ENCODE measurements at places on chromosomes 2 and 18. TPM values are rescaled to one million over a fixed set of nuclear protein-coding genes. Genes with fewer than 3 reads are reported as not detected.

The MFSD2B gene
- not detected for total RNA-seq

DNA sequence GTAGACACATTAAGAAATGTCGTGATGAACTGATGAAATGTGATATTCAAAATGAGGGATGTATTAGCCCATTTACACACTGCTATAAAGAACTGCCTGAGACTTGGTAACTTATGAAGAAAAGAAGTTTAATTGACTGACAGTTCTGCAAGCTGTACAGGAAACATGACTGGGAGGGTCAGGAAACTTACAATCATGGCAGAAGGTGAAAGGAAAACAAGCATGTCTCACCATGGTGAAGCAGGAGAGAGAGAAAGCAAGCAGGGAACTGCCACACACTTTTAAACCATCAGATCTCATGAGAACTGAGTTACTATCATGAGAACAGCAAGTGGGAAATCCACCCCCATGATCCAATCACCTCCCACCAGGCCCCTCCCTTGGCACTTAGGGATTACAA is 1010.8 kb upstream of the CELF4 start:
- DNase-seq: no peak
- H3K27ac ChIP-seq: no peak overlapping the region
- no peaks in the 10 kb centered on the region for H3K36me3 ChIP-seq
- H3K4me1 ChIP-seq: no peaks in the 10 kb centered on the region
- H3K4me3 ChIP-seq: no peak overlapping the region

The SLC23A3 gene
- total RNA-seq: not detected

DNA sequence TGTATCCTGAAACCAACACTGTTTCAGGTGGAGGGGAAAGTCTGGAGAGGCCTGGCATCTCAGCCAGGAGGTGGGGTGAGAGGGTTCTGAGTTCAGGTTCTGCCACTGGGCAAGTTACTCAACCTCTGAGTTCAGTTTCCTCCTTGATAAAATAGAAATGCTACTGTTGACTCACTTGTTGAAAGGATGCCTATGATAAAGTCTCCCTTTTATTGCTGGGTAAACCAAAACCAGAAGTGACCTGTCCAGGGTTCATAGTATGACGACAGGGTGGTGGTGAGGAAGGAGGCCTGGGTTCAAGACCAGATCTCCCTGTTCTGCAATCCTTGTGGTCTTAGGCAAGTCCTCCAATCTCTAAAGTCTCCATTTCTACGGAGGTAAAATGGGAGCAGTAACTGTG is 232.7 kb downstream of the PRKCE start:
- no peaks in the 10 kb centered on the region for H3K36me3 ChIP-seq
- no peak overlapping the region for H3K4me3 ChIP-seq
- H3K27ac ChIP-seq: no peak overlapping the region
- DNase-seq: no peak
- no peaks in the 10 kb centered on the region for H3K4me1 ChIP-seq

The RAD51AP2 gene
- not detected for total RNA-seq

- peaks cover 80% of the 10 kb centered on the region for H3K36me3 ChIP-seq
- no peak overlapping the region for H3K27ac ChIP-seq
- no peak for DNase-seq
- H3K4me1 ChIP-seq: peaks cover 10% of the 10 kb centered on the region
- H3K27me3 ChIP-seq: no peaks in the 10 kb centered on the region
Measured at GRCh38 chr2:218583983-218584850, 15.6 kb downstream of the CNOT9 start.

The ZNF512 gene
- total RNA-seq: 35.2 TPM

DNA sequence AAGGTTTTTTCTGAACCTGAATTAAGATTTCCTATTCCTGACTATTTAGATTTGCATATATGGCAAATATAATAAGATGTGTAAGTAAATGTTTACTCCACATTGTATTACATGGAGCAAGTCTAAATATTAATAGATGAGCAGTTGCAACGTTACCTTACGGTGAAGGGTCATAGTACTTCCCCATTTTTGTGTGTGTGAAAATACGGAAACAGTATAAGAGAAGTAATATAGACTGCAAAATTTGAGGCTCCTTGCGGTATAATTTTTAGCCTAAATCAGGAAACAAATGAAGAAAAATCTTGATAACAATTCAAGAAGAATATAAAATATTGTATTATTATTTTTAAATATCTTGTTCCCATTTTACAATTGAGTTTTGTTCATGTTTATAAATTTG is 434.2 kb downstream of the GRB14 start:
- DNase-seq: no peak
- H3K4me1 ChIP-seq: no peaks in the 10 kb centered on the region
- no peaks in the 10 kb centered on the region for H3K36me3 ChIP-seq
- H3K4me3 ChIP-seq: no peak overlapping the region
- H3K27me3 ChIP-seq: no peaks in the 10 kb centered on the region

- H3K27ac ChIP-seq: no peak overlapping the region
- no peaks in the 10 kb centered on the region for H3K36me3 ChIP-seq
- H3K4me1 ChIP-seq: peaks cover 12% of the 10 kb centered on the region
- H3K27me3 ChIP-seq: no peaks in the 10 kb centered on the region
Measured at GRCh38 chr2:47277987-47278386, 122.9 kb upstream of the STPG4 start.

All from SJSA1 (cell line).